Ascending aorta (tissue), 2 donors: ENCODE measurements at places on chromosomes 7 and 10. TPM values are rescaled to one million over a fixed set of nuclear protein-coding genes. Genes with fewer than 3 reads are reported as not detected.

FFAR4 gene
- not detected for total RNA-seq

GRCh38 chr10:16812676-16813075 is 4.5 kb downstream of the RSU1 start:
- no peak overlapping the region for H3K4me3 ChIP-seq
- no peaks in the 10 kb centered on the region for H3K27me3 ChIP-seq
- no peaks in the 10 kb centered on the region for H3K4me1 ChIP-seq
- no peak overlapping the region for H3K27ac ChIP-seq
- no peak for DNase-seq

GPR158 gene
- not detected for total RNA-seq

- no peak for DNase-seq
- H3K27ac ChIP-seq = no peak overlapping the region
- no peak overlapping the region for H3K4me3 ChIP-seq
- H3K4me1 ChIP-seq = no peaks in the 10 kb centered on the region
- H3K27me3 ChIP-seq = no peaks in the 10 kb centered on the region
- no peaks in the 10 kb centered on the region for H3K36me3 ChIP-seq
Observed at GRCh38 chr7:26267601-26268166, 24.0 kb upstream of the SNX10 start.

PPP1R17 gene
- total RNA-seq = not detected

GRCh38 chr10:124511205-124512039 is 49.8 kb downstream of the LHPP start:
- H3K27me3 ChIP-seq = no peaks in the 10 kb centered on the region
- no peak overlapping the region for H3K27ac ChIP-seq
- no peaks in the 10 kb centered on the region for H3K36me3 ChIP-seq
- no peak for DNase-seq
- H3K4me3 ChIP-seq = no peak overlapping the region

GPR37 gene
- total RNA-seq = not detected

DNA sequence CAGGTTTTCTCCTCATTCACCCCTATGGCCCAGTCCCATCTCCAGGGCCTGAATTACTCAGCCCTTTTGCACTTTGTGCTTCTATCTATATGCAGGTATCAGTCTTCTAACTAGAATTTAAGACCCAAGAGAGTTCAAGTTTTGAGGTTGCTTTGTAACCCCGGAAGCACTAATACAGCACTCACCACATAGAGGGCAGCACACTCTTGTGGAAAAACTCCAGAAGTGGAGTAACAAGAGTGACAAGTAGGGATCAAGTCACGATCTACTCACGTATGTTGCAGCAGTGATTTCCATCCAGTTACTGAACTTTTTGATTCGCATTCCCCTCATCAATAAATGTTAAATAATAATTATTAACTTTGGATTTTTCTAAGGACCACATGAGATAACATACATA is 151.0 kb downstream of the CHCHD3 start:
- H3K4me1 ChIP-seq = no peaks in the 10 kb centered on the region
- no peak overlapping the region for H3K27ac ChIP-seq
- no peak for DNase-seq

SPDYE5 gene
- total RNA-seq = not detected

DNA sequence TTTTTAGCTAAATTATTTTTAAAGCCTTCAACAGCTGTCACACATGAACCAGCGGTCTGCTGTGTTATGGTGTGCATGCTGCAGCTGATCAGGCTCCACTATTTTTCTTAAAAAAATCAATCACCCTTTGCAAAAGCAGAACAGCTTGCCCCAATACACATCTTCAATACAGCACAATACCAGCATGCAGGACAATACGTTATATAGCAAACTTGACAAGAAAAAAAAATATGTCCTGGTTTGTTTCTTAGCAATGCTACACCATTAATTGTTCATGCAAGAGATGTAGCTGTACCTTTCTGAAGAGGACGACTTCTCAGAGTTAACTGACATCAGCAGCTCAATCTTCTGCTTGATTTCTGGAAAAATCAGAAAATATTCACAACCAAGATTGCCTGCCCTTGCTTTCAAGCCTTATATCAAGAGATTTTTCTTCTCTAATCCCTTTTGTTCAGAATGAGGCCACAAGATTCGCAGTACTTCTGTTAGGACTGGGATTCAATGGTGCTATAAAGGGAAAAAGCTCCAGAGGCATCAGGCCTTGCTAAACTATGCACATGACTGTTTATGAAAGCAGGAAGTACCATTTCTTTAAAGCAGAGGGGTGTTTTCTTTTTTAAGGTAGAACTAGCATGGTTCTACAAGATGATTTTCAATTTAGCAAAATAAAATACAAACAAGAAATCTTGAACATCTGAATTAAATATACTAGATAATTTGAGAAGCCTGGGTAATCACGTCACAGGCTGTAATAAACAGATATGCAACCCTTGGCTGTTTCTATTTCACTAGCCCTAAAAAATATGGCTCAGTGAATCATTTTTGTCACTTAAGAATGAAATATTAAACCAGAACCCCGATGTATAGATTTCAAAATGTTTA is 120.0 kb downstream of the SRPK2 start:
- H3K27me3 ChIP-seq = no peaks in the 10 kb centered on the region
- DNase-seq = no peak
- peak overlapping the region; percentile 47 for H3K27ac ChIP-seq
- no peaks in the 10 kb centered on the region for H3K36me3 ChIP-seq
- peak overlapping the region; percentile 53 for H3K4me3 ChIP-seq

DNA sequence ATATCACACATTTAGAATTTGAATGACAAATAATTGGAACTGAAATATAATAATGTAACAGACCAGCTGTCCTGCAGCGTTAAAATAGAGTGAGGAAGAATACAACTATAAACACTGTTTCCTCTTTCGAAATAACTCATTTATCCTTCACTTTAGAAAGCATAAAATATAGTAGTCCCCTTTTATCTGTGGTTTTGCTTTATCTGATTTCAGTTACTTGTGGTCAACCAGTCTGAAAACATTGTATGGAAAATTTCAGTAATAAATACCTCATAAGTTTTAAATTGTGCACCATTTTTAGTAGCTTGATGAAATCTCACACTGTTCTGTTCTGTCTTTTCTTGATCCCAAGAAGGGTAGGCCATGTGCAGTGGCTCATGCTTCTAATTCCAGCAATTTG is 31.7 kb downstream of the POLR1F start:
- H3K27me3 ChIP-seq = no peaks in the 10 kb centered on the region
- H3K4me1 ChIP-seq = no peaks in the 10 kb centered on the region
- H3K27ac ChIP-seq = no peak overlapping the region
- no peaks in the 10 kb centered on the region for H3K36me3 ChIP-seq
- H3K4me3 ChIP-seq = no peak overlapping the region
- no peak for DNase-seq

OR2A42 gene
- total RNA-seq = not detected

- no peak for DNase-seq
- H3K27me3 ChIP-seq = no peaks in the 10 kb centered on the region
- H3K36me3 ChIP-seq = no peaks in the 10 kb centered on the region
- H3K27ac ChIP-seq = no peak overlapping the region
- no peaks in the 10 kb centered on the region for H3K4me1 ChIP-seq
- H3K4me3 ChIP-seq = no peak overlapping the region
Observed at GRCh38 chr7:46781901-46782439, 799.9 kb downstream of the TNS3 start.

ZNF365 gene
- total RNA-seq = not detected

GRCh38 chr7:95950698-95951097 is 178.3 kb downstream of the DYNC1I1 start:
- no peak for DNase-seq
- H3K4me3 ChIP-seq = no peak overlapping the region
- H3K27ac ChIP-seq = no peak overlapping the region
- no peaks in the 10 kb centered on the region for H3K4me1 ChIP-seq

- no peak overlapping the region for H3K4me3 ChIP-seq
- no peaks in the 10 kb centered on the region for H3K36me3 ChIP-seq
- H3K4me1 ChIP-seq = no peaks in the 10 kb centered on the region
- no peaks in the 10 kb centered on the region for H3K27me3 ChIP-seq
- no peak overlapping the region for H3K27ac ChIP-seq
Observed at GRCh38 chr10:47035819-47036337, 124.7 kb downstream of the PTPN20 start.

GRCh38 chr7:29748286-29749099 is 57.8 kb upstream of the WIPF3 start:
- H3K27me3 ChIP-seq = no peaks in the 10 kb centered on the region
- no peak for DNase-seq
- H3K4me3 ChIP-seq = no peak overlapping the region
- H3K27ac ChIP-seq = no peak overlapping the region
- no peaks in the 10 kb centered on the region for H3K4me1 ChIP-seq
- H3K36me3 ChIP-seq = no peaks in the 10 kb centered on the region

GRCh38 chr7:9891056-9891455 is 1082.6 kb upstream of the PHF14 start:
- no peak for DNase-seq
- H3K36me3 ChIP-seq = no peaks in the 10 kb centered on the region
- no peak overlapping the region for H3K27ac ChIP-seq
- no peaks in the 10 kb centered on the region for H3K4me1 ChIP-seq
- H3K4me3 ChIP-seq = no peak overlapping the region

DNA sequence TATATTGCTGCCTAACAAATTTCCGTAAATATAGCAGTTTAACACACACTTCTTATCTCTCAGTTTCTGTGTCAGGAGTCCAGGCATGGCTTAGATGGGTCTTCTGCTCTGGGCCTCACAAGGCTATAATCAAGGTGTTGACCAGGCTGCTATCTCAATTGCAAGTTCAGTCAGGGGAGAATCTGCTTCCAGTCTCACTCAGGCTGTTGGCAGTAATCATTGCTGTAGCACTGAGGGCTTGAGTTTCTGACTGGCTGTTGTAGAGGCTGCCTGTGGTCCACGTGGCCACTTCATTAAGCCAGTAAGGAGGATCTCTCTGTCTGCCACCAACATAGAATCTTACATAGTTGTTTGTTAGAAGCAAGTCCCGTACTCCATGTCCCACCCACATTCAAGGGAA is 138.4 kb downstream of the ST7 start:
- no peaks in the 10 kb centered on the region for H3K36me3 ChIP-seq
- no peak overlapping the region for H3K27ac ChIP-seq

EN2 gene
- total RNA-seq = not detected

- peak overlapping the region; percentile 24 for H3K27ac ChIP-seq
- H3K4me3 ChIP-seq = no peak overlapping the region
- H3K27me3 ChIP-seq = no peaks in the 10 kb centered on the region
- peaks cover 15% of the 10 kb centered on the region for H3K4me1 ChIP-seq
- H3K36me3 ChIP-seq = peaks cover 20% of the 10 kb centered on the region
- no peak for DNase-seq
Observed at GRCh38 chr7:135167365-135167917, 3.1 kb downstream of the CYREN start.

DNA sequence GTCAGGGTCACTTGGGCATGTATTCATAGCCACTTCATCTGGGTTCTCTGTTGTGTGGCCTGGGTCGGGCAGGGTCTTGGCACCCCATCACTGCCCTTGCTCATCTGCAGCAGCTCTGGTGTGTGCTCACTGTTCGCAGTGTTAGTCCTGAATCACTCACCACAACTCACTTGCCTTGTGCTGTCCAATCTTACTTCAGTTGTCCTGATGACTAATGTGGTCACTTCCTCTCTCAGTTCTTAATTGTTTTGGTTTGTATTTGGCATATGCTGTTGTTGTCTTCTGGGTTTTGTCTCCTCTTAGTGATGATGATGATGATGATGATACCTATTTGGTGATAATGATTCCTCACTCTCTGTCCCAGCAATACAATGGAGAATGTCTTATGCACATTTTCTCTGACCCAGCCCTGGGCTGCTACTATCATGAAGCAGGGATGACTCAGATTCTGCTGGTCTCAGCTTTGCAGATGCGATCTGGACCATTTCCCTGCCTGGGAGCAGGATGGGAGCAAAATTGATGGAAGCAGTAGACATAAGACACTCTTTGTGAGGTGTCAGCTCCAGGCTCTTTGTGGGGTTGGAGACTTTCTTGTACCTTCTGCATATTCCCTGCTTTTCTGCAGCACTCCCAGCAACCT is 17.0 kb downstream of the ADRA2A start:
- DNase-seq = no peak
- H3K4me3 ChIP-seq = no peak overlapping the region
- H3K27me3 ChIP-seq = no peaks in the 10 kb centered on the region
- no peaks in the 10 kb centered on the region for H3K36me3 ChIP-seq
- H3K27ac ChIP-seq = no peak overlapping the region
- no peaks in the 10 kb centered on the region for H3K4me1 ChIP-seq

GRCh38 chr7:77710067-77710466 is 13.8 kb downstream of the RSBN1L start:
- peaks cover 9% of the 10 kb centered on the region for H3K36me3 ChIP-seq
- no peaks in the 10 kb centered on the region for H3K4me1 ChIP-seq
- no peak for DNase-seq

- no peaks in the 10 kb centered on the region for H3K27me3 ChIP-seq
- no peak overlapping the region for H3K4me3 ChIP-seq
- H3K36me3 ChIP-seq = no peaks in the 10 kb centered on the region
- H3K27ac ChIP-seq = no peak overlapping the region
- peaks cover 3% of the 10 kb centered on the region for H3K4me1 ChIP-seq
Observed at GRCh38 chr7:19919261-19920095, 146.1 kb upstream of the TMEM196 start.

GRCh38 chr7:44463169-44463808 is 27.2 kb downstream of the NUDCD3 start:
- H3K27me3 ChIP-seq = no peaks in the 10 kb centered on the region
- H3K4me3 ChIP-seq = no peak overlapping the region
- no peaks in the 10 kb centered on the region for H3K36me3 ChIP-seq
- no peak overlapping the region for H3K27ac ChIP-seq

HOXA4 gene
- total RNA-seq = 2.1 TPM

TCERG1L gene
- not detected for total RNA-seq

DNA sequence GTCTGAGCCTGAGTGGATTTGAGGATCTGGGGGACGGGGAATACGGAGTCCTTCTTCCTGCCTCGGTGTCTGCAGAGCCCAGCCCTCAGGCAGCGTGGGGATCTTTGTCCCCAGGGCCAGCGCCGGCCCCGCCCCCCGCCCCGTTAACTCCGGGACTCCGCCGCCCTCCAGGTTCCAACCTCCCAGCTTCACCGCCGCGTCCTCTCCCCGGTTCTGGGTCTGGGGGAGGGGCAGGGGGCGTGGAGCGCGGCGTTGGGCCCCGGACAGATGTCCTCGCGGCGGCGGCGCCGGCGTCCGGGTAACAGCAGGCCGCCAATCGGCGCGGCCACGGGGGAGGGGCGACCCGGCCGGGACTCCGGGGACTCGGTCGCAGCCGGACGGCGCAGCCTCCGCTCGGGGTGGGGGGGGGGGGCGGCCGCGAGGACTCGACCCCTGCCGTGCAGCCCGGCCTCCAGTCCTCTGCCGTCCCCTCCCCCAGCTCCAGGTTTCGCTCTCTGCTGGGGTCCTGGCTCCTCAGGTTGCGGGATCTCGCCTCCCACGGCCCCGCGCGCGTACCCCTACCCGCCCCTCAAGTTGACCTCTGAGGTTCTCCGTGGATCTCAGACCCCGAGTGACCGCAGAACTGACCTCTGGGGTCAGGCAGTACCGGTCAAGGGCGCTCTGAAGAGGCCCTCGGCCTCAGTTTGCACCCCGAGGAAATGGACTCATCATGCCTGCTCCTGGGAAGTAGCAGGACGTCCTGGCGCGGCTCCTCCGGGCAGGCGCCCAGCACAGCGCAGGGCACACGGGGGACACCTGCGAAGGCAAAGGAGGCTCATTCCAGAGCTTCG is 2.3 kb upstream of the ELFN1 start:
- H3K27ac ChIP-seq = no peak overlapping the region
- H3K4me1 ChIP-seq = peaks cover 26% of the 10 kb centered on the region
- DNase-seq = no peak
- no peaks in the 10 kb centered on the region for H3K36me3 ChIP-seq
- peaks cover 43% of the 10 kb centered on the region for H3K27me3 ChIP-seq
- peak overlapping the region; percentile 62 for H3K4me3 ChIP-seq

EBLN1 gene
- not detected for total RNA-seq
